ENCODE measurements at places on chromosomes 11 and 22. TPM values are rescaled to one million over a fixed set of nuclear protein-coding genes. Genes with fewer than 3 reads are reported as not detected.

SHISAL1 gene
- total RNA-seq = 5.8 TPM

SCN2B gene
- total RNA-seq = not detected

TRAPPC4 gene
- total RNA-seq = 15.8 TPM

GUCY1A2 gene
- 7.6 TPM for total RNA-seq

CD6 gene
- 1.6 TPM for total RNA-seq

RFPL1 gene
- total RNA-seq = not detected

INS gene
- total RNA-seq = not detected

CAPN1 gene
- 155 TPM for total RNA-seq

YAP1 gene
- 97.1 TPM for total RNA-seq

OR52A1 gene
- not detected for total RNA-seq

OR2D2 gene
- total RNA-seq = not detected

LRRC32 gene
- 24.3 TPM for total RNA-seq

MS4A12 gene
- not detected for total RNA-seq

ANO9 gene
- 5.7 TPM for total RNA-seq

SNX32 gene
- total RNA-seq = 1.4 TPM

MUC15 gene
- total RNA-seq = not detected

TMEM86A gene
- 2.2 TPM for total RNA-seq

FADS1 gene
- total RNA-seq = 17.0 TPM

MPEG1 gene
- 5.3 TPM for total RNA-seq

PEX26 gene
- total RNA-seq = 15.1 TPM

IL17REL gene
- 0.92 TPM for total RNA-seq

GPR83 gene
- not detected for total RNA-seq

TMEM132A gene
- 29.2 TPM for total RNA-seq

PRODH gene
- total RNA-seq = 0.58 TPM

SEC14L2 gene
- total RNA-seq = not detected

MYOD1 gene
- not detected for total RNA-seq

GAL3ST3 gene
- not detected for total RNA-seq

TUBA8 gene
- total RNA-seq = not detected

SYT12 gene
- total RNA-seq = not detected

OR5D14 gene
- not detected for total RNA-seq

ZFTA gene
- total RNA-seq = 2.8 TPM

PDE2A gene
- 548 TPM for total RNA-seq

FKBP2 gene
- total RNA-seq = 47.7 TPM

DUSP18 gene
- total RNA-seq = not detected

SPON1 gene
- 36.4 TPM for total RNA-seq

OR51B4 gene
- total RNA-seq = not detected

KCNJ5 gene
- 0.73 TPM for total RNA-seq

OOSP4A gene
- total RNA-seq = not detected

SYT9 gene
- not detected for total RNA-seq

KRTAP5-8 gene
- 5.5 TPM for total RNA-seq

LIF gene
- 2.0 TPM for total RNA-seq

SLC22A6 gene
- total RNA-seq = not detected

CRYBB1 gene
- not detected for total RNA-seq

NXPE4 gene
- total RNA-seq = not detected

OR8D4 gene
- total RNA-seq = not detected

CARD16 gene
- 6.6 TPM for total RNA-seq

LRRC74B gene
- not detected for total RNA-seq

ARHGAP20 gene
- total RNA-seq = 4.2 TPM

OR8D1 gene
- total RNA-seq = not detected

OTOG gene
- not detected for total RNA-seq

HBB gene
- total RNA-seq = 29.5 TPM

RCOR2 gene
- 1.1 TPM for total RNA-seq

SERHL2 gene
- total RNA-seq = 4.9 TPM

LDHAL6A gene
- not detected for total RNA-seq

ALKBH3 gene
- total RNA-seq = 37.5 TPM

GSTP1 gene
- total RNA-seq = 625 TPM

SCN3B gene
- not detected for total RNA-seq

BARX2 gene
- total RNA-seq = 3.6 TPM

Data from stomach (tissue), 19 donors.